ENCODE measurements at places on chromosomes 7 and 10. TPM values are rescaled to one million over a fixed set of nuclear protein-coding genes. Genes with fewer than 3 reads are reported as not detected.
A peak's percentile ranks its signal among the peaks of the same experiment; 100 is the strongest.

GRCh38 chr7:65744406-65744805 lies 128.5 kb upstream of the VKORC1L1 start:
- no peak overlapping the region for H3K27ac ChIP-seq
- no peaks in the 10 kb centered on the region for H3K36me3 ChIP-seq
- H3K4me3 ChIP-seq: no peak overlapping the region
- no peaks in the 10 kb centered on the region for H3K27me3 ChIP-seq
- H3K4me1 ChIP-seq: no peaks in the 10 kb centered on the region

DNA sequence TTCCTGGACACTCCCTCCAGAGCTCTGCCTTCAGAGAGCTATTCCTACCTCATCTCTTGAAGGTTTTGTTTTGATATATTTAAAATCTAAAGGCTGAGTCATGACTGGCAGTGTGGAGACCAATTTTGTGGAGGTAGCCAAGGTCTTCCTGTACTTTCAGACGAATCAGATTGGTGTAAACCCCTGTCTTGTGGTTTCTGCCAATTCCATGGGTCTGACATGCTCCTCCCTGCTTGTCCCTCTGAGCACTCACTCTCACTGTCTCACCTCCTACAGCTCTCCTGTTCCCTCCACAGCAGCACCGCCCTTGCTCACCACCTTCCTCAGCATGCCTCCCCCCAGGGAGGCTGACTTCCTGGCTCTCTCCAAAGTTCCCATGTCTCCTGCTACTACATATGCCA lies 179.8 kb downstream of the NPSR1 start:
- H3K36me3 ChIP-seq: no peaks in the 10 kb centered on the region
- H3K27me3 ChIP-seq: peaks cover 4% of the 10 kb centered on the region
- DNase-seq: no peak
- no peak overlapping the region for H3K27ac ChIP-seq
- no peaks in the 10 kb centered on the region for H3K4me1 ChIP-seq
- no peak overlapping the region for H3K4me3 ChIP-seq

- H3K36me3 ChIP-seq: no peaks in the 10 kb centered on the region
- no peak for DNase-seq
- H3K4me1 ChIP-seq: no peaks in the 10 kb centered on the region
- no peaks in the 10 kb centered on the region for H3K27me3 ChIP-seq
Observed at GRCh38 chr7:79822620-79823240, 311.9 kb upstream of the GNAI1 start.

- H3K4me1 ChIP-seq: no peaks in the 10 kb centered on the region
- H3K27me3 ChIP-seq: no peaks in the 10 kb centered on the region
- H3K36me3 ChIP-seq: no peaks in the 10 kb centered on the region
- DNase-seq: no peak
Observed at GRCh38 chr7:17021205-17021604, 139.4 kb upstream of the AGR3 start.

DNA sequence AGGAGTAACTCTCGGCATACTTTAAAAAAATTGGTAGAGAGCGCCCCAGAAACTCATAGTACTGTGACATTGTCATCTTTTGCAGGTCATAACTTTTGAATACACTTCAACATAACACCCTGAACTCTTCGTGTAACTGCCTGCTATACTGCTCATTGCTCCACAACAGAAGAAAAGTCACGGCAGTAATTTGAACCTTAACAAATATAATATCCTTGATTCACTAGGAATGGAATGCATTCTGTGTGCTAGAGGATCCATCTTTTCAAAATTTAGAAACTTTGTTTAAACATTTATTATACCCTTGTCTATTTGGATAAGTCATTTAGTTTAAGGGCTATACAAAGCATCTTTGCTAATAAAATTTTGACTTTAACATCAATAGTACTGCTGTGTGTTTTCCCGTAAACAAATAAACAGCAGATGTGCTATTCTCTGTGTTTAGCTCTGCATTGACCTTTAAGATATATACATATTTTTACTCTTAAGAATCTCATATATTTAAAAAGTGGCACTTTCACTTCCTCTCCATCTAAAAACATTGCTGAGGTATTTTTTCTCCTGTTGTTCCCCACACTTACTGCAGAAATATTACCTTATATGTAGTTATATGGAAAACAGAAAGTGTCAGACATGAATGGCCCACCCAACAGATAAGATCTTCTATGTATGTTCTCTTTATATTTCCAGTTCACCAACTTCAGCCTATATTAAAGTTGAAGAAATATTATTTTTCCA lies 217.6 kb upstream of the TMEM229A start:
- no peak for DNase-seq
- H3K27ac ChIP-seq: no peak overlapping the region
- no peaks in the 10 kb centered on the region for H3K27me3 ChIP-seq
- no peaks in the 10 kb centered on the region for H3K36me3 ChIP-seq

GRCh38 chr7:36300696-36301350 lies 88.8 kb upstream of the ANLN start:
- no peaks in the 10 kb centered on the region for H3K27me3 ChIP-seq
- H3K4me3 ChIP-seq: no peak overlapping the region
- DNase-seq: no peak
- no peaks in the 10 kb centered on the region for H3K4me1 ChIP-seq

DNA sequence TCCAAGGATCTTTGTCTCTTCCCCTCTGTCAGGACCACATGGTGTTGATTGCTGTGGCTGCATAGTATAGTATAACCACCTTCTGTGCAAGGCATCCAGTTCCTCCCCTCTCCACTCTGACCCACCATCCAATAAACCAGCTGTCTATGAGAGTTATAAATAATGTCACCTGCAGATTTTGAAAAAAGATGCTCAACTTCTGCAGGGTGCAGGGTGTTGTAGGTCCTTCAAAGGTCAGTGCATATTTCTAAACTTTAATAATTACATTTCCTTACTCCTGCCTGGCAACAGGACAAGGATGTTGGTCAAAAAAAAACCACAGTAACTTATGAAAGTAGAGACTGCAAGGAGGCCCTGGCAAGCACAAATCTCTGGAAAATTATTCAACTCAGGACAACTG lies 166.2 kb downstream of the PKD1L1 start:
- DNase-seq: no peak
- no peaks in the 10 kb centered on the region for H3K36me3 ChIP-seq
- no peak overlapping the region for H3K4me3 ChIP-seq
- no peak overlapping the region for H3K27ac ChIP-seq

DNA sequence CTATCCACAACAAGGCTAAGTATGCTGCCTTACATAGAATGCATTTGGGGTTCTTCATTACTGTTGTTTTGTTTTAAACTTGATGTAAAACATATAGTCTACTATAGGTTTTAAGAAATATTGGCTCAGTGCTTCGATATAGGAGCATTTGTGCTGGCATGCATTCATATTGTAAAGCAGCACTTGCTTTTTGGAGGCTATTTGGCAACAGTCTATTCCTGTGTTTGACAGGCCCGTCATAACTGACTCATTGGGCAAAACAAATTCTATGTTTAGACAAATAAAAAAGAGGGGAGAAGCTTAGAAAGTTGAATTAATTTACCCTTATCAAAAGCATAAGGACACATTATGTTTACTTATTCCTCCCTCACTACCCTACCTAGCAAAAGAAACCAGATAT lies 38.4 kb upstream of the PLXDC2 start:
- H3K27ac ChIP-seq: no peak overlapping the region
- no peaks in the 10 kb centered on the region for H3K36me3 ChIP-seq
- H3K27me3 ChIP-seq: no peaks in the 10 kb centered on the region
- no peak overlapping the region for H3K4me3 ChIP-seq
- DNase-seq: no peak

- no peaks in the 10 kb centered on the region for H3K4me1 ChIP-seq
- no peaks in the 10 kb centered on the region for H3K36me3 ChIP-seq
- H3K4me3 ChIP-seq: no peak overlapping the region
- H3K27ac ChIP-seq: no peak overlapping the region
- peaks cover 5% of the 10 kb centered on the region for H3K27me3 ChIP-seq
Observed at GRCh38 chr10:133166828-133167692, 7.0 kb downstream of the KNDC1 start.

DNA sequence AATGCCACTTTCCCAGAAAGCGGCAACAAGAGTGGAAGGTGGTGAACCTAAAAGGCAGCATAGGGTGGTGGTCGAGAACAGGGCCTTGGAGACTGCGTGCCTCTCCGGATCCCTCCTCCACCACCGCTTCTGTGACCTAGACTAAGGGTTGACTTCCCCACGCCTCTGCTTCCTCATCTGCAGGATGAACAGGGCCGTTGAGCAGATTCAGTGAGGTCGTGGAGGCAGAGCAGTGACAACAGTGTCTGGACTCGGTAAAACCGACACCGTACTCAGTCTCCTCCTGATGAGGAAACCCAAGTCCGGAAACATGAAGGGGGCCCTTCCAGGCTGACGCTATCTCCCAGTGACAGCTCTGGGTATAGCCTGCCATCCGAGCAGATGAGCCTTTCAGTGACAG lies 162.6 kb downstream of the CELF2 start:
- DNase-seq: peak; percentile 37
- H3K36me3 ChIP-seq: peaks cover 6% of the 10 kb centered on the region
- H3K4me1 ChIP-seq: peaks cover 76% of the 10 kb centered on the region
- H3K4me3 ChIP-seq: peak overlapping the region; percentile 58
- peak overlapping the region; percentile 94 for H3K27ac ChIP-seq

DNA sequence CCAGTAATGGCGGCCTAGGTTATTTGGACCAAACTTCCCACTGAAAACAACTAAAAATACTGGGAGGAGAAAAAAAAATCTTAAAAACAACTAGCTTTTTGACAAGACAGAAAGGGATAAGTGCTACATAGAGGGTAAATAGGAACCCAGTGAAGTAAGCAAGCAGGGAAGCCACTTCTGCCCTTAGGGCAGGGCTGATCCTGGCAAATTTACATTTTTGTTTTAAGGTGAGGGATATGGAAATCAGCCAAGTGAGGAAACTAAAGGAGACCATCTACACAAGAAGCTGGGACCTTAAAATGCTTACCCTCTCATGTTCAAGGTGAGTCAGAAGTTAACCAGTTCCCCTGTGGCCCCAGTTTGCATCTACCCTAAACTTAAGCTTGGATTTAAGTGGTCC lies 46.5 kb upstream of the CYCS start:
- H3K4me3 ChIP-seq: no peak overlapping the region
- no peak for DNase-seq
- peaks cover 3% of the 10 kb centered on the region for H3K36me3 ChIP-seq

DNA sequence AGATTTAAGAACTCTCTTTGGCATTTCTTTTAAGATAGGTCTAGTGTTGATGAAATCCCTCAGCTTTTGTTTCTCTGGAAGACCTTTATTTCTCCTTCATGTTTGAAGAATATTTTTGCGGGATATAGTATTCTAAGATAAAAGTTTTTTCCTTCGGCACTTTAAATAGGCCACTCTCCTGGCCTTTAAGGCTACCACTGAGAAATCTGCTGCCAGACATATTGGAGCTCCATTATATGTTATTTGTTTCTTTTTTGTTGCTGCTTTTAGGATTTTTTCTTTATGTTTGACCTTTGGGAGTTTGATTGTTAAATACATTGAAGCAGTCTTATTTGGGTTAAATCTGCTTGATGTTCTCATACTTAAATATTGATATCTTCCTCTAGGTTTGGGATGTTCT lies 22.6 kb downstream of the GALNT11 start:
- no peak overlapping the region for H3K4me3 ChIP-seq
- H3K36me3 ChIP-seq: no peaks in the 10 kb centered on the region
- H3K27ac ChIP-seq: no peak overlapping the region
- no peaks in the 10 kb centered on the region for H3K27me3 ChIP-seq

GRCh38 chr10:125123476-125124114 lies 36.8 kb downstream of the CTBP2 start:
- no peak for DNase-seq
- H3K27me3 ChIP-seq: no peaks in the 10 kb centered on the region
- H3K4me1 ChIP-seq: no peaks in the 10 kb centered on the region
- H3K36me3 ChIP-seq: no peaks in the 10 kb centered on the region

DNA sequence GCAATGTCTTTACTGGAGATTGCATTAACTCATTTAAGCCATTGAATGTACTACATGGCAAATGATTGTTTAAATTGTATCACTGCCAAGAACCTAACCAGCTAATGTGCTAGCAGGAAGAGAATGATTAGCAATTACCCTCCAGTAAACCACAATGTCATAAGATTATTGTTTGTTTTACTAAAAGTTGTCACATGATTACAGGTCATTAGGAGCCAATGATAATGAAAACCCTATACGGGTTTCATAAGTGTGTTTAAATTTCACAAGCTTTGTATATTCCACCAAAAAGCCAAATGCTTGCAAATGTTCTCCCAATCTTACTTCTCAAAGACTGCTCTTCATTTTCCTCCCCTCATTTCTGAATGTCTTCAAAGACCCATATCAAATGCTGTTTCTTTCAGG lies 76.5 kb upstream of the PPP1R3C start:
- no peak for DNase-seq
- no peaks in the 10 kb centered on the region for H3K36me3 ChIP-seq
- no peak overlapping the region for H3K4me3 ChIP-seq
- H3K27ac ChIP-seq: no peak overlapping the region
- H3K27me3 ChIP-seq: no peaks in the 10 kb centered on the region
- H3K4me1 ChIP-seq: no peaks in the 10 kb centered on the region

DNA sequence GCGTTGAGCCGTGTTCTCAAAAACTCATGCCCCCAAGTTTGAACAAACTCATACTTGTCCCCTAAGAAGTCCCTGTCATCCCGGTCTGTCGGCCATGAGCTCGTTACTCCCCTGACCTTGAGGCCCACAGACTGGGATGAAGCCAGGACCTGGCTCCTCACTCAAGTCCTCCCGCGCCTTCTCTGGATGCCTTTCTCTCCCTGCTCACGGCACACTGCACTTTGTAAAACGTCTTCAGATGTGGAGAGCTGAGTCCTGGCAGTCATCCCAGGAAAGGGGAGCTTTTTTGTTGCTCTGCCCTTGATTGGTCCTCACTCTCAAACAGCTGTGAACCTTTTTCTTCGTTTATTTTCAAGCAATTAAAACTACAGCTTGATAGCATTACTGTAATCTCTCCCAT lies 110.8 kb downstream of the JAZF1 start:
- no peaks in the 10 kb centered on the region for H3K36me3 ChIP-seq
- no peak for DNase-seq
- no peak overlapping the region for H3K27ac ChIP-seq
- no peaks in the 10 kb centered on the region for H3K27me3 ChIP-seq
- peaks cover 4% of the 10 kb centered on the region for H3K4me1 ChIP-seq
- H3K4me3 ChIP-seq: no peak overlapping the region

- no peaks in the 10 kb centered on the region for H3K27me3 ChIP-seq
- no peak overlapping the region for H3K27ac ChIP-seq
- H3K4me1 ChIP-seq: no peaks in the 10 kb centered on the region
- DNase-seq: no peak
Observed at GRCh38 chr7:157479326-157479725, 142.5 kb downstream of the DNAJB6 start.

EBF3 gene
- not detected for total RNA-seq

BMPER gene
- not detected for total RNA-seq

CYP26A1 gene
- not detected for total RNA-seq

SLC26A3 gene
- 0.93 TPM for total RNA-seq

STEAP1B gene
- total RNA-seq: 0.44 TPM

EIF5AL1 gene
- total RNA-seq: 0.28 TPM

LAMTOR4 gene
- total RNA-seq: 140 TPM

CYP26C1 gene
- total RNA-seq: 0.38 TPM

SFTPA1 gene
- not detected for total RNA-seq

SPDYE2 gene
- total RNA-seq: 0.58 TPM

LRCH4 gene
- total RNA-seq: 377 TPM

SHTN1 gene
- total RNA-seq: 0.38 TPM

OR13A1 gene
- not detected for total RNA-seq

FKBP9 gene
- 1.6 TPM for total RNA-seq

TMEM184A gene
- not detected for total RNA-seq

ZNRF2 gene
- 22.4 TPM for total RNA-seq

CRPPA gene
- 1.4 TPM for total RNA-seq

PRR15 gene
- not detected for total RNA-seq

UTF1 gene
- not detected for total RNA-seq

Data from T-cell (primary cell).